Activated CD4-positive, alpha-beta memory T cell treated with anti-CD3 and anti-CD28 coated beads for 36 hours (primary cell): ENCODE measurements at places on chromosomes 4 and X.

GRCh38 chrX:23919148-23919547 is 11.3 kb downstream of the CXorf58 start:
- DNase-seq = no peak

- DNase-seq = no peak
These were observed 195.9 kb downstream of the OR13H1 start for GRCh38 chrX:131739823-131740222.

DNA sequence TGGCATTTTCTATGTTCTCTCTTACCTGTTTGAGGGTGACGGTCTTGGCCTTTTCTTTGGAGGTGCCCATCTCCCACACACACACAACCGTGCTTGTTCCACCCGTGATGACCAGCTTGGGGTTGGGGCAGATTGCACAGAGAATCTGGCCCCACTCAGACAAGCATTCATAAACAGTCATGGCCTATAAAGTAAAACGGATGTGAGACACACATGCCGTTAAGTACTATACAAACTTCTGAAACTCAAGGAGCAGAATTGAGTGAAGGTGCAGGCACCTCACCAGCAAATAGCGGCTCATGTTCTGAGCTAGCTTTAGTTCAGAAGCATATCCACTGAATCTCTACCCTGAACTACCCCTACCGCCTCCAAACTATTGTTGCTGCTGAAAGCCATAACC is 107.6 kb downstream of the CDS1 start:
- no peak for DNase-seq

DNA sequence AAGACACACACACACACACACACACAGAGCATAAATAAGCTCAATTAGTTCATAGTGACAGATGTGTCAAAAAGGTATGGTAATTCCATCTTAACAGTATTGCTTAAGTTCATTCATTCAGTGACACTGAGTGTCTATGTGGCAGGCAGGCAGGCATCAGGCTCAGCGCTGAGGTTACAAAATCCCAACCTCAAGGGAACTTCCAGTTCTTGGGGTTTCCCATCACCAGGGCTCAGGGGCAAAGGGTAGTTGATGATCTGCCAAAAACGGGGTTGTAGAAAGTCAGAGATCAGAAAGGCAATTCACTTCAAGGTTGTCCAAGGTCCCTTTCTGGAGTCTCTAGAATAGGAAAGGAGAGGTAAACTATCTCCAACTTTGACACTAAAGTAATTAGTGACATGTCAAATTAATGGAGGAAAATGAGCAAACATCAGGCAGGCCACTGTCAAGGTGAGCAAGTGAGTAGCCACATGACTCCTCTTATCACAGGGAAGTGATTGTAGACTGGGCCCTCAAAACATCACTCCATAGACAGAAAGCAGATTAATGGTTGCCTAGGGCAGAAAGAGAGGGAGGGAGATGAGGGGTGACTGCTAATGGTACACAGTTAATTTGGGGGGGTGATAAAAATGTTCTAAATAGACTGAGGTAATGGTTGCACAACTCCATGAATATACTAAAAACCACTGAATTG is 41.8 kb downstream of the GPC4 start:
- DNase-seq = no peak

- no peak for DNase-seq
These were observed 151.0 kb downstream of the SH3KBP1 start for GRCh38 chrX:19736389-19736788.

GRCh38 chr4:118270492-118270891 is 82.3 kb downstream of the PRSS12 start:
- no peak for DNase-seq

DNA sequence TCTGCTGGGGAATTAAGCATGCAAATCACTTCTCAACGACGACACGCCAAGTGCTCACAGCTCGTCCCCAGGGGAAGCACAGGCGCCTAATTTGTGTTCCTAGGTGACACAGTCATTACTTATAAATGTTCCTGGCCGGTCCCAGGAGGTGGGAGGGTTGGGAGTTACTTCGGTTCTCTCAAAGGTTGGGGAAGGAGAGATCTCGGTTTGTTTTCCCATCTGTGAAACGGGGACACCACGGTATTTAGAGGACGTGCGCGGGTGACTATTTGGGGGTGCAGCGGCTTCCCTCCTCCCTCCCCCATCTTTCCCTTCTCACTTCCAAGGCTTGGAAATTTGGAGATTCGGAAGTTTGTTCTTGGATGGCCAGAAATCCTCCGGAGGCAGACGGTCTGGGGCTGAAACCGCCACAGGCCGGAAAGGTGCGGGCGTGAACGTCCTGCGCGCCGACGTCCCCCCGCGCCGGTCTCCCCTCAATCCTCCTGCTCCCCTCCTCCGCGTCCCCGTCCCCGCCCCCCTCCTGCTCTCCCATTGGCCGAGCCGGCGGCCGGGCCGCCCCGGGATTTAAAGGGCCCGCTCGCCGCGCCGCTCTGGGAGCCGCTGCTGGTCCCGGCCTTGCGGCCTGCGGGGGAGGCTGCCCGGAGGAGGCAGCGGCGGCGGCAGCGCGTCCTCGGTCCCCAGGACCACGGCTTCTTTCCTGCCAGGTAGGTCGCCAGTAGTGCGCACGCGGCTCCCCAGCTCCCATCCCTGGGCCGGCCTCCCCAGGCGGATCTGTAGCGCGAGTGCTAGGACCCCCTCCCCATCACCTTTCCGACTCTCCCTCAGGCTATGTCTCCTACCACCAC is at the start of gene PORCN:
TSS of gene PORCN (plus strand) at position 593 of the 845 bp plus-strand sequence. CDS start 829 bp downstream, outside the sequence.
- peak; percentile 84 for DNase-seq

DNA sequence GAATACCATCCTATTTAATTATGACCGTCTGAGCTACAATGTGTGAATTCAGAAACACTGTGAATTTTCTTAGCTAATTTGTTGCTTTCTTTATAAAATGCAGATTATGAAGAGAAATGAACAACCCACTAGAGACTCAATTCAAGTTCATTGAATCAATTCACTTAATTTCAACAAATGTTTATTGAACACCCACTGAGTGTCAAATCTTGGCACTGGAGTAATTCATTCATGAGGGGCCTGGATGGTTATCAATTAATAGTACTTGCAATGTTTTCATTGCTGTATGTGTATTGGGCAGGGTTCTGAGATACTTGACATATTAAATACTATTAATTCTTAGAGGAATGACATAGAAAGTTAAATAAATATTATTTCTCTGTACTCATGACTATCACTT is 789.4 kb downstream of the STPG2 start:
- no peak for DNase-seq

GRCh38 chr4:153318696-153319320 is 25.7 kb upstream of the MND1 start:
- peak; percentile 19 for DNase-seq

DNA sequence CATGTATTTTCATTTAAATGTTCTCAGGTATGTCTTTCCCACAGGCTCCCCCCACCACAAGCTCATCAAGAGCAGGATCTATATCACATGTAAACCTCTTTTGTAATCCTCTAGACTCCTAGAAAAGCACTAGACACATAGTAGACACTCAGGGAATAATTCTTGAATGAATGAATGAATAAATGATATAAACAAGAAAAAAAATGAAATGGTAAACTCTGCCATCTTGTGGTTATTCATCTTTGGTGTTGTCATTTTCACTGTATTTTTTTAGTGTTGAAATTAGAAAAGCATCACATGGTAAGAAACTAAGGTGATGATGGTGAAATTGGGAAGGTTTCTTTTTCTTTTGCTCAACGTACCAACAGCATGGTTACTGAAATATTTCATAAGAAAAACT is 34.2 kb upstream of the C1GALT1C1 start:
- no peak for DNase-seq

DNA sequence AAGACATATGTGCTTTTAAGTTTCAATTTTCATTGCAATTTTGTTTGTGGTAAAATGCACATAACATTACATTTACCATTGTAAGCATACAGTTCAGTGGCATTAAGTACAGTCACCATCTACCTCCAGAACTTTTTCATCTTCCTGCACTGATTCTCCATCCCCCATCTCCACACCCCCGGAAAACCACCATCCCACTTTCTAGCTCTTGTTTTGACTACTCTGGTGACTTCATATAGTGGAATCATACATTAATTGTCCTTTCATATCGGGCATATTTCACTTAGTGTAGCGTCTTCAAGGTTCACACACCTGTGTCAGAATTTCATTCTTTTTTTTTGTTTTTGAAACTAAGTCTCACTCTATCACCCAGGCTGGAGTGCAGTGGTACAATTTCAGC is 143.5 kb downstream of the GPR143 start:
- peak; percentile 50 for DNase-seq

- DNase-seq = no peak
These were observed 125.3 kb downstream of the SCFD2 start for GRCh38 chr4:53240573-53240972.

GRCh38 chr4:970046-970745 is 3.2 kb downstream of the DGKQ start:
- DNase-seq = no peak

GRCh38 chr4:159900562-159900961 is 797.7 kb downstream of the RAPGEF2 start:
- DNase-seq = no peak

- no peak for DNase-seq
These were observed 518 bp downstream of the PRDM8 start for GRCh38 chr4:80197601-80198440.

- no peak for DNase-seq
These were observed 66.8 kb upstream of the SH3RF1 start for GRCh38 chr4:169337510-169337909.

- no peak for DNase-seq
These were observed 70.5 kb downstream of the GRIA2 start for GRCh38 chr4:157291071-157291470.

DNA sequence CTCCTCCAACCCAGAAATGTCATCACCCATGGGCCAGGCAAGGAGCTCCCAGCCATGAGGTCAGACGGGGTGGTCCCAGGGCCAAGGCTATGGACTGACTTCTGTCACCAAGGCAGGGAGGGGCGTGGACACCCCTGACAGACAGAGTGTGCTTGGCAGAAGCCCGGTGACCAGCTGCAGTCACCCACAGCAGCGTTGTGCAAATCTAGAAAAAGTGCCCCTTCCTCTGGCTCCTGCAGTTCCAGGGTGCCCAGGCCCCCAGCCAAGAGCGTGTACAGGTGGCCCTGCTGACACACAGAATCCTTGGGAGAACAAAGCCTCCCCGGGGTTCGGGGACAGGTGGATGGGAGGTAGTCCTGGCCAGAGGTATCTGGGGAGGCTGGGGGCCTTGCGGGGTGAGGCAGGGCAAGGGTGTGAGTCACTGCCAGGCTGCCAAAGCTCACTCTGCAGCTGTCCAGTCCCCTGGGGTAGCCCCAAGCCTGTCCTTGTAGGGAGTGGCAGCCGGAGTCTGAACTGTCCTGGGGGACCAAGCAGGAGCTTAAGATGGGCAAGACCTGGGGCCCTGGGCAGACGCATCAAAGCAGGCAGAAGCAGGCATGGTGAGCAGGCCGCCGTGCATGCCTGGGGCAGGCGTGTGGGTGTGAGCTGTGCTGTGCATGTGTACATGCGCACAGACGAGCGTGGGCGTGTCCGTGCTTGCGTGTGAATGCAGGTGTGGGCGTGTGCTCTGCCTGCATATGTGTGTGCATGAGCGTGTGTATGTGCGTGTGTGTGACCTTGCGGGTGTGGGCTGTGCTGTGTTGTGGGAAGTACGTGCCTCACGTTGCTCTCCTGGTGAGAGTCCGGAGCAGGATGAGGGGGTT is 3.3 kb downstream of the MYL5 start:
- peak; percentile 57 for DNase-seq

DNA sequence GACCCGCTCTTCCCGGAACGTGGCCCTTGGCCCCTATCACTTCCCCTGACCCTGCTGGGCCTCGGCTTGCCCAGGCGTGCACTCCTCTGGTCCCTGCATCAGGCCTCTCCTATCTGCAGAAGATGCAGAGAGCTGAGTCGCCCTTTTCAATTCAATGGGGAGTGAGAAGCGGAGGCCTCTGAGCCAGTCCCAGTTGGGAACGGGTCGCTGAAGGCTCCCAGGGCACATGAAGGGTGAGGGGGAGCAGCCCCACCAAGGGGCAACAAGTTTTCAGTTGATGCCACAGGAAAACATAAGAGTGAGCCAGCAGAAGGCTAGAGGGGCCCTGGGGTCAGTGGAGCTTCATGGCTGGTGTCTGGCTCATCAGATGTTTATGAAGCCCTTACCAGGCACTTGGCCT is 17.1 kb downstream of the PSAPL1 start:
- DNase-seq = peak; percentile 3

DNA sequence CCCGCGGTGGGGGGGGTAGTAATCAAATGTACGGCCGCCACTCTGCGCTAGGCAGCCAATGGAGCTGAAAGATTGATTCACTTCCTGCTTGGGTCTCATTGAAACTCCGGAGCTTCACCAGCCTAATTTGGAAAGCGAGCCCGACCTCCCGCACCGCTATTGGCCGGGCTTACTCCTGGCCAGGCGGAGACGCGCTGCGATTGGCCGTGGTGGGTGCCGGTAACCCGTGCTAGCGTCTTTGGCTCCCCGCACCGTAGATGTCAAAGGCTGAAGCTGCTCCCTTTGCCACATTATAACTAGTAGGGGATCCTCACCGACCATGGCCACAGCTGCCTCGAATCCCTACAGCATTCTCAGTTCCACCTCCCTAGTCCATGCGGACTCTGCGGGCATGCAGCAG is at the start of gene POU3F4:
TSS of gene POU3F4 (plus strand) at position 285 of the 400 bp plus-strand sequence. CDS start at position 320, 35 bp downstream.
- no peak for DNase-seq

GRCh38 chr4:185845966-185846365 is 34.0 kb upstream of the SORBS2 start:
- no peak for DNase-seq

GRCh38 chr4:151866592-151866918 is 105.7 kb upstream of the GATB start:
- no peak for DNase-seq

GRCh38 chr4:10164877-10165283 is 48.3 kb upstream of the WDR1 start:
- DNase-seq = no peak

DNA sequence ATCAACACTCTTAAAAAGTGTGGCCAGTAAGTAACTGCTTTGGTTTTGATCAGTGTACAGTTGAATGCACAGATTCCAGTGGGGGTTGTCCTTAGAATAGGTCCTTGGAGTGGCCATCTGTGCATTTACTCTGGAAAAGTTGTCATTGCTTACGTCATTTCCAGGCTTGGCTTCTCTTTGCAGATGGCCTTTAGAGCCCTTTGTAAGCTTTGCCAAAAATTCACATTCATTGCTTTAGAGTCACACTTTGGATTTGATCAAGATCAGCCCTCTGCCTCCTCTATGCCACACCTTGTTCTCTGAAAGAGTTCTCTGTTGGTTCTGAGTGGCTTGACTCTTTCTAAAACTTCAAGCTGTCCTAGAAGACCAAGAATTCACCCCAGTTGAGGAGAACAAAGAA is 83.9 kb downstream of the MAMLD1 start:
- DNase-seq = no peak

- DNase-seq = no peak
These were observed 20.1 kb upstream of the TCEAL4 start for GRCh38 chrX:103565197-103565596.

DNA sequence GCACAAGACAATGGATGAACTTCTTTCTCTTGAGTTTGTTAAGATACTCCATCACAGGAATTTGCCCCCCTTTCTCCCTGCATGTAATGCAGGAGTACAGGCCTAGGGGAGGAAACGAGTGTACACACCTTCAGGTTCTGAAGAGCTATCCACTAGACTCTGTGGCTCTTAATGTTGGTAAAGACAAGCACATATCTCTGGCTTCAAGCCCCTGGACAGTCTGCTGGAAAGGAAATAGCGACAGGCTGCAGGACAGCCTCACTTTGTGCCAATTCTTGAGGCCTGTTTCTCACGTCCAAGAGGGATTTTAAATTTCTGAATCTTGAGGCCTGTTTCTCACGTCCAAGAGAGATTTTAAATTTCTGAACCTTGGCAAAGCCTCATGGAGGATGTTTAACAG is 87.1 kb downstream of the RLIM start:
- DNase-seq = no peak
